ENCODE measurements at places on chromosomes 6 and 20.

DNA sequence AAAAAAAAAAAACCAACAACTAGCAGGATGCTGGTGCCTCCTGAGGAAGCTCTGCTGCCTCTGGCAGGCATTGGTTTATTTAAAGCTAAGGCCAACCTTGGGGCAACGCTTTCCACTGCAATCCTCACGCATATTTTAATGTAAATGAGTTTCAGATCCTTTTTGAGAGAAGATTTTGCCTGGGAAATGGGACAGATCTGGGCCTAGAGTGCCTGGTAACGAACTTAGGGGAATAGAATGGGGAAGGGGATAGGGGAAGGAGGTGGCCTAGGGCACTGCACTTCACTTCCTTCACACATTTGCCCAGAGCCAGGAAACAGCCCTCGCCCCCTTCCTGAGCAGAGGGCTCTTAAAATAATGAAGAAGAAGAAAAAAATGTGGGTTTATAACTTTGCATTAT, 132.7 kb upstream of the TMEM170B start:
- DNase-seq, result no peak

- DNase-seq, result no peak
Measured at GRCh38 chr20:38143238-38143645, 21.8 kb downstream of the TGM2 start.

DNA sequence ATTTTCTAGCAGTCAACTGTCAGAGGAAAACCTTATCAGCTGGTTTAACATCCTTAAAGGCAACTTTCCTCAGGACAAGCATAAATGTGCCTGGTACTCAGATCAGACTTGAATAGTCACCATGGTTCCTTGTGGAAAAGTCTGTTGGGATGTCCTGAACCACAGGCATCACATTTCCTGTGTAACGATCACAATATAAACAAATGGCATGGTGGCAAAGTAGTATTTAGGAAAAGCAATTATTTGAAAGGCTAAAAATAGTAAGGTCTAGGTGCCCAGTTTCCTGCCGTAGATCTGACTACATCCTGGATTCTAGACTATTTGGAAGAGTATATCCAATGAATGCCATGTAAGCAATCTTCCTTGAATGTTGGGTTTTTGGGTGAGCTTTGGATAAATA, 271.9 kb upstream of the AGPAT4 start:
- DNase-seq, result no peak

- no peak for DNase-seq
Measured at GRCh38 chr6:12761376-12762115, 45.0 kb downstream of the PHACTR1 start.

GRCh38 chr6:153024709-153025017, 22.2 kb upstream of the MTRF1L start:
- no peak for DNase-seq

GRCh38 chr20:49313283-49313682, 35.4 kb upstream of the ZNFX1 start:
- no peak for DNase-seq

- DNase-seq, result no peak
Measured at GRCh38 chr6:162262466-162263196, 464.9 kb downstream of the PRKN start.

DNA sequence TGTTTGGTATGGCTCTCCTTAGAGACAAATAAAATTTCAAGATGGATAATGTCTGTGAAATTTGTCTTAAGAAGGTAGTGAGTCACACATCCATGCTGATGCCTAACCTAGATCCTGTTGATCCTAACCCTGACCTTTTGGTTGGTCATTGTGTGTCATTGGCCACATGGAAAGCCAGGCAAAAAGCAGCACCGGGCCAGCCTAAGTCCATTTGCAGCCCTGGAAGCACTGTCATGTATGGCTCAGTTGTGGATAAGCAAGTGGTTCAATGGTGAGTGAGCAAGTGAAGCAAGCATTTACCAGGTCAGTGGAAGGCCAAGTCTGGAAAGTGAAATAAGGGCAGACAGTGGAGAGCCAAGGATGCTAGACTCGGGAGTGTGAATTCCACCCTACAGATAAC, 12.1 kb upstream of the XRN2 start:
- no peak for DNase-seq

- no peak for DNase-seq
Measured at GRCh38 chr6:139329224-139329623, 37.4 kb upstream of the TXLNB start.

All from naive thymus-derived CD4-positive, alpha-beta T cell (primary cell).